ENCODE measurements at places on chromosomes 3 and 15.

GRCh38 chr3:49388289-49388820 lies 23.4 kb downstream of the RHOA start:
- DNase-seq, result no peak

DNA sequence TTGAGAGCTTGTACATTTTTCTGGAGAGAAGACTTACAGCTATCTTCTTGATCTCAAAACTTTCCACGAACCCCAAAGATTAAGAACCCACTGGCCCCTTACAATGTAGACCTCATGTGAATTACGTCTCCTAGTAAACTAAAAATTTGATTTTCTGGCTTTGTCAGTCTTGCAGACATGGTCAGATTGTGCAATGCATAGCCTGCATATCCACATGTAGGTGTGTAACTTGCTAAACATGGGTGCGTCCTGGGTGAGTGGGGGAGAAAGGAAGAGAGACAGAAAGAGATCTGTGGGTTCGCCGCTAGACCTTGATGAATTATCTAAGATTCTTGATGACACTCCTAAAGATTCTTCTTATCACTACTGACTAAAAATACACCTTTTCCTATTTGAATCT lies 561.2 kb upstream of the MDFIC2 start:
- no peak for DNase-seq

DNA sequence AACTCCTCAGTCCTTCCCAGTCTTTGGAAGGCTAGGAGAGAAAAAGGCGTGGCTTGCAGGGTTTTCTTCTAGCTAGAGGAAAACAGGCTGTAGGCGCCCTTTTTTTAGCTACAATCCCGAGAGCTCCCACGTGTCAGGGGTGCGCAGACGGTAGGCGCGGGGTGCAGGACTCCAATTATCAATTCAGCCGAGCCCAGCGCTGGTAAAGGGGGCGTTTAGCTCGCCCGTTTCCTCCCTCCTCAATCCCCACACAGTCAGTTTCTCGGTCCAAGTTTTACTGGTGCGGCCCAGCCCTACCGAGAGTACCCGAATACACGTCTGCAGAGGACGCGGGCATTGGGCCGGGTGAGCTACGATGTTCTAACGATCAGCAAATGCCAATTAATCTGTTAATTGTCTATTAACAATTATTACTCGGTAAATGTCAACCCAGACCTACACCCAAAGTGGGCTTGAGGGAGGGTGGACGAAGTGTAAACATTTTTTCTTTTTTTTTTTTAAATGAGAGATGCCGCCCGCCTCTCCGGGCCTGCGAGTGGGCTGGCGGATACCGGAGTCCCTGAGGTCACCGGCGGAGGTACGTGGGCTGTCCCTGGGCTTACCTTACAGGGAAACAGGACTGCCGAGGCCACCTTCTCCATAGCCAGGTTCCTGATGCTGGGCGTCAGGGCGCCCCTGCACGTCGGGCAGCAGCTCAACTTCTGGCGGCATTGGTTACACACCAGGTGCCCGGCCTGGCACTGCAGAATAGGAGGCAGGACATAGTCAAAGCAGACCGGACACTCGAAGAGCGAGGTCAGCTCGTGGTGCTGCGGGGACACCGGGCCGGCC lies 923 bp downstream of the SIAH2 start:
- peak; percentile 27 for DNase-seq

DNA sequence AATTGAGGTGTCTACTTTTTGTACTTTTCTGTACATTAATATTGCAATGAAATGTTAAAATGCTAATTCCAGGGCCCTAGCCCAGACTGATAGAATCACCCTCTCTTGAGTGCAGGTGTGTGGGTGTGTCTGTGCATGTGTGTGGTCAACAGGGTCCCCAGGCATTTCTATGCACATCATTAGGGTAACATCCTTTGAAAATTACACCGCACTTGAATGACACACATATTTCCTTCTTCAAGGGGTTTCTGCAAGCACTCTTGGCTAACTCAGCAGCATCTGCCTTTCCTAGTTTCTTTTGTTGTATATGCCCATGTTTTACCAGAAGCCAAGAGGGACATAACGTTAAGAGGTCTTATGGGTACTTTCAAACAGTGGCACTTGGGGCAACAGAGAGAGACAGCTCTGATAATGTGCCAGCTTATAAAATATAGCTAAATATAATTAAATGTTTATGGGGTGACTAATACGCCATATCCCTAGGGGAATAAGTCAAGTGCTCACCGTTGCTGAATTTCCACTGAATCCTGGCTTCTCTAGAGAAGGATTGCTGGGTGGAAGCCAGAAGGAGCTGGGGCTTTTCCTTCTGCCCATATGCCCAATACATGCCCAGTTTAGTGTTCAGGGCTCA lies 54.5 kb upstream of the LRIG1 start:
- no peak for DNase-seq

- no peak for DNase-seq
These were observed 83.8 kb upstream of the GALNT15 start for GRCh38 chr3:16090706-16091105.

DNA sequence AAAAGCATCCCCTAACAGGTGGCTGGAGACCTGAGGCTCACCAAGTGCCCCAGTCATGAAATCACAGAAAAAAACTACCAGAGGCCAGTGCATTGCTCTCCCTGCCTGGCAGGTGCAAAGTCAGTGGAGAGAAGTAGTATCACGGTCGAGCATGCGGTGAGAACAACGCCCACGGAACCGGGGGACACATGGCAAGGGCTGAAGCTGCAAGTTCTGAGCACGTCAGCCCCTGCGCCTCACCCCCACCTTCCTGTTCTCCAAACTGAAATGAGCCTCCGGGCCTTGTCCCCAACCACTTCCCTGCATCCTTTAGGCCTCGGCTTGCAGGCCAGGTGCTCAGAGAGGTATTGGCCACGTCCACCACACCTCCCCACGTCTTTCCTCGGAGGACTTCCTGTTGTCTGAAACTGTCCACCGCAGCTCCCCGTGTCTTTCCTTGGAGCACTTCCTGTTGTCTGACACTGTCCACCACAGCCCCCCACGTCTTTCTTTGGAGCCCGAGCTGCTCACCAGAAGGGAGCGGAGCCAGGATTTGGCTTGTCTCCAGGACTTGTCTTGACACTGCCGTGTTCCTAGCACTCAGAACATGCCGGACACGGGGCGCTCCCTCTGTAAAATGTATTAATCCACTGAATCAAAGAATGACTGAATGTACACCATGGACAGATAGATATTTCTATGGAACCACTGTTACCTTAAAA lies 43.9 kb downstream of the NSMCE3 start:
- no peak for DNase-seq

GRCh38 chr3:194879991-194880939 lies 194.6 kb downstream of the FAM43A start:
- peak; percentile 89 for DNase-seq
